ENCODE measurements at places on chromosomes 12 and 14.

GRCh38 chr12:93448796-93449195, 7.0 kb upstream of the UBE2N start:
- no peak for DNase-seq

DNA sequence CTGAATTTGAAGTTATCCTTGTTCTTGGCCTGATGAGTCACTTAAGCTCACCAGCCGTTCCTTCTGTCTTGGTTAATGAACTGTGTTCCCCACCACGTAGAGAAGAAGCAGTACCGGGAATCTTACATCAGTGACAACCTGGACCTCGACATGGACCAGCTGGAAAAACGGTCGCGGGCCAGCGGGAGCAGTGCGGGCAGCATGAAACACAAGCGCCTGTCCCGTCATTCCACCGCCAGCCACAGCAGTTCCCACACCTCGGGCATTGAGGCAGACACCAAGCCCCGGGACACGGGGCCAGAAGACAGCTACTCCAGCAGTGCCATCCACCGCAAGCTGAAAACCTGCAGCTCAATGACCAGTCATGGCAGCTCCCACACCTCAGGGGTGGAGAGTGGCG, 68.2 kb downstream of the FRMD6 start:
- DNase-seq, result no peak

- no peak for DNase-seq
Observed at GRCh38 chr12:67154901-67155300, 114.3 kb upstream of the CAND1 start.

DNA sequence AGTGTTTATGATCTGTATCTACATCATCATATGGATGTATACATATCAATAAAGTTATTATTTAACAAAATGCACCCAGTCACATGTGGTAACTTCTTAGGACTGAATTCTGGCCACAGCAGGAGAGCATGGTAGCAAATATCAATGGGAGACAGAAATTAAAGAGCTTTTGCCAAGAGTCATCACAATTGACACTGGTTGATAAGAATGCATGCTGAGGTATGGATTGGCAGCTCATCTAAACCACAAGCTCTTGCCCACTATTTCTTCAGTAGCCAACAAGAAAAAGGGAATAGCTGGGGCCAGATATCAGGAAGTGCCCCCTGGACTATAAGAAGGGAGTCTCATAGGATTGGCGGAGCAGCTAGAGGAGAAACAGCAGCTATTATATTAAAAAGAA, 9.4 kb upstream of the PTGR2 start:
- DNase-seq, result no peak

DNA sequence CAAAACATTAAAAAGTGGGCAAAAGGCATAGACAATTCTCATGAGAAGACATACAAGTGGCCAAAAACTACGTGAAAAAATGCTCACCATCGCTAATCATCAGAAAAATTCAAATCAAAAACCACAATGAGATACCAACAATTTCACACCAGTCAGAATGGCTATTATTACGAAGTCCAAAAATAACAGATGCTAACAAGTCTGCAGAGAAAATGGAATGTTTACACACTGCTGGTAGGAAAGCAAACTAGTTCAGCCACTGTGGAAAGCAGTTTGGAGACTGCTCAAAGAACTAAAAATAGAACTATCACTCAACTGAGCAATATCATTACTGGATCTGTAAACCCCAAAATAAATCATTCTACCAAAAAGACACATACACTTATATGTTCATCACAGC, 76.2 kb downstream of the PRKD1 start:
- no peak for DNase-seq

DNA sequence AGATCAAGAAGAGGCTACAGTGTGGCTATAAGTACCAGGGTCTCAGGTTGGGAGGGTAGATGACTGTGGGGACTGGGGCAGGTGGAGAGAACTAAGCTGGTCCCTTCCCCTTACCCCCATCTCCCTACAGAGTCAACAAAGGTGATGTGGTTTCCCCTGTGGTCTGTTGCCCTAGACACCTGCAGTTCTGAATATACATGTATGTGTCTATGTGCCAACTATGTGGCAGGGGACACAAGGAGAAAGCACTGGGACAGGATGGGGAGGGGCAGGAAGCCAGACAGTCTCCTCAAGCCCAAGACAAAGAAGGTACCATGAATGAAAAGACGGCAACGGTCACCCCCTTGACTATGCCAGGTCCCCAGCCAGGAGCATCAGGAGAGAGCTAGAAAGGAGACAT, 4.5 kb upstream of the HDAC7 start:
- DNase-seq, result peak; percentile 99

DNA sequence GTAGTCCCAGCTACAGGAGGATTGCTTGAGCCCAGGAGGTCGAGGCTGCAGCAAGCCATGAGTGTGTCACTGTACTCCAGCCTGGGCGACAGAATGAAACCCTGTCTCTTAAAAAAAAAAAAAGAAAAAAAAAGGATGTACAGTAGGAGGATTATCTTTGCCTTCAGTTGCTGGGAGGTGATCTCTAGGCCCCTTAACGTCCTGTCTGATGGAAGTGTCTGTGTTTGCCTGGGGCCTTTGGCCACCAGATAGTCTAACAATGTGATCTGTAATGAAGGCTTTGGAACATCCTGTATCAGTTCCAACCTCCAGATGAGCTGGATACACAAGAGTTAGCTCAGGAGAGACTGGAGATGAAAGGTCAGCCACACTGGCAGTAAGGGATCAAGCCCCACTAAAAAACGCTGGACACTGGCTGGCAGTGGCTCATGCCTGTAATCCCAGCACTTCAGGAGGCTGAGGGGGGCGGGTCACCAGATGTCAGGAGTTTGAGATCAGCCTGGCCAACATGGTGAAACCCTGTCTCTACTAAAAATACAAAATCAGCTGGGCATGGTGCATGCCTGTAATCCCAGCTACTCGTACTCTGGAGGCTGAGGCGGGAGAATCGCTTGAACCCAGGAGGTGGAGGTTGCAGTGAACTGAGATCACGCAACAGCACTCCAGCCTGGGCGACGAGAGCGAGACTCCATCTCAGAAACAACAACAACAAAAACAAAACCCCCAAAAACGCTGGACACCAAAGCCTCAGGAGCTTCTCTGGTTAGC, 19.0 kb upstream of the HNF1A start:
- no peak for DNase-seq

DNA sequence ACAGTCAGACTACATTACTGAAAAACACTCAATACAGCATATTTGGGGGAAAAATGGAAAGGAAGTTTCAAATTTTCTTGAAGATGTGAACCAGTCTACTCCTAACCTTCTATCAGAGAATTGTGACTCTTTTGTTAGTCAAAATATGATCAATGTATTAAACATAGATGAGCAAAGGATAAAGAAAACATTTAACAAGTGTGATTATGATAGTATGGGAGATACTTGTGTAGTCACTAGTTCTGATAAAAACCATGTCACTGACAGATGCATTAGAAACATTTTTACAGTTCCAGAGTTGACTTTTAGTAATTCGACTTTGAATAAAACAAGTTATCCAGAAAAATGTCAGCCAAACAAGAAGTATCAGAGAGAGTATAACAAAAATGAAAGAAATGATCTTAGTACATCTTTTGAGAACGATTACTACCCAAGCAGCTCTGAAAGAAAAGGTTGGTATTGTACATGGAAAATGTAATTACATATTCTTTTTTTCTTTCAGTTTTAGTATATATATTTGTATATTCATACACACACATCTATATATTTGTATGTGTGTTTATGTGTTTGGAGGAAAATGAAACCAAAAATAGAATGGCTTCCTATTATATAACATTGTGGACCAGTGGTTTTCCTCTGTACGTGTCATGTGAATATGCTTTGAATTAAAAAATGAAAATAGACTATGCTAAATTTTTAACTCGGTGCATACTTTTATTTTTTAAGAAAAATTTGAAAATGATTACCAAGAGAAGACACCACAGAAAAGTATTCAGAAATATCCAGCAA, 63.3 kb upstream of the ABCD2 start:
- DNase-seq, result no peak

GRCh38 chr14:81682134-81682533, 148.5 kb upstream of the SEL1L start:
- DNase-seq, result no peak

GRCh38 chr14:103131580-103131979, 8.3 kb downstream of the TNFAIP2 start:
- DNase-seq, result no peak

DNA sequence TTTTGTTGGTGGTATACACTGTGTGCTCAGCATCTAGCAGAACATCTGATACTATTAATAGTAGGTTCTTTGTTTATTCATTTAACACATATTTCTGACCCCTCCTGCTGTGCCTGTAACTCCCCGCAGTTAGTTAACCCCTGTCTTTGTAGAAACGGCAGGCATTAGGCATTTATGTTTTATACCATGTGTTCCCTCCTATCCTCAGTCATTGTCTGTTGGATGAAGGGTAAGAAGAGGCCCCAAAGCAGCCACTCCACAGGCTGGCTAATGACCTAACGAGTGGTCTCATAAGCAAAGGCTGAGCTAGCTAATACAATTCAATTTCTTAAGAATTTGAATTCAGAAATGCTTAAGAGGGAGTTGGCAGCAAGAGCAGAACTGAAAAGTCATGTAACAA, 170.8 kb downstream of the TMX1 start:
- DNase-seq, result no peak

- DNase-seq, result no peak
Observed at GRCh38 chr12:100197486-100197885, 3.1 kb upstream of the ACTR6 start.

DNA sequence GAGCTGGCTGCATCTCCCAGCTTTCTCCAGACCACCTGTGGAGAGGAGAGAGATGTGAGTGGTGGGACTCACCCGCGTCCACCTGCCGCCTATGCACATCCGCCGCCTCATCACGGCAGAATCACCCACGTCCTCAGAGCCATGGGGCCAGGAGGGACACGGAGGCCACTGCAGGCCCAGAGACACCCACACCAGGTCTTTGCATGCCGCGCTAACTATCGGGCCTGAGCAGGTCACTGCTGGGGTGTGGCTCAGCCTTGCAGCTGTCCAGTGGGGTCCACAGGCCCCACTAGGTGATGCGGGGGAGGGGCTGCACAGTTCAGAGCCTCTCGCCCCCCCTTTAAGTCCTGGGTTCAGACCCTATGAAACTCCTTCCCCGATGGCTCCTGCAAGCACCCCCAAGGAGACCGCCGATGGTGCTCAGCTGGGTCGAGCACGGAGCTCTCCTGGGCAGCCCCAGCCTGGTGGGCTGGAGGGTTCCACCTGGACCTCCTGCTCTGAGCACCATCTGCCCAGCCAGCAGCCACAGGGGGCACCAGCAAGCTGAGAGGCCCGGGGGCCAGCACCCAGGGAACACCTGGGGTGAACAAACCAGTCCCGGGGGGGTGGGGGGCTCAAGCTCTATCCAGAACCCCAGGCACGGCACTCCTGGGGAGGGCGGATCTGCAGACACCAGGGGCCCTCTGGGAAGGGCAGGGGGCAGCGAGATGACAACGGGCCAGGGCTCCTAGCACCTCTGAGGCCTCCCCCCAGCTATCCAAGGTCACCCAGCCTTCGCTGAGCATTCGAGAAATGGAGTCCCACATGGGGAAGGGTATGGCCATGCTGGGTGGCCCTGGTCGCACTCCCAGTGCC, 34.3 kb downstream of the CCNK start:
- DNase-seq, result no peak

- DNase-seq, result no peak
Observed at GRCh38 chr12:42801271-42801670, 211.7 kb upstream of the PRICKLE1 start.

- DNase-seq, result no peak
Observed at GRCh38 chr14:95445676-95446075, 70.8 kb downstream of the SYNE3 start.

DNA sequence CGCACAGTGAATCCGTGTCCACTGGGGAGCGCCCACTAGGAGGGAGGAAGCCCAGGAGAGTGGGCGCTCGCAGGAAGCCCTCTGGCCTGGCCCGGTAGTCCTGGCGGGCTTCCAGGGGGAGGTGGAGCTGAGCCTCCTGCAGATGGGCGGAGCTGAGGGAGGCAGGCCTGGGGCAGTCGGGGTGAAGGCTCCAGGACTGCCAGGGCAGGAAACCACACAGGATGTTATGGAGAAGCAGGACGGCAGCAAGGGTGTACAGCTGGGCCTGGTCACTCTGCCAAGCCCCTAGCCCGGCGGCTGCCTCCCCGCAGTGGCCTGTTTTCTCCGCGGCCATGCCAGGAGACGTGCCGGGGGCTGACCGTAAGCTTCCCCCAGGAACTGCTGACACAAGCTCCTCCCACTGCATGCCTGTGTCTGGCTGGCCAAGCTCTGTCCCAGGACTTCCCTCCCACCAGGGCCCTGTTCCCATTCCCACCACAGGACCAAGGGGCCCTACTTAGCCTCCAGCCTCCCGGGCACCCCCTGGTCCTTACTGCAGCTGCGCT, 143.4 kb upstream of the C14orf180 start:
- DNase-seq, result no peak
